ENCODE measurements at places on chromosomes 2 and 18.

DNA sequence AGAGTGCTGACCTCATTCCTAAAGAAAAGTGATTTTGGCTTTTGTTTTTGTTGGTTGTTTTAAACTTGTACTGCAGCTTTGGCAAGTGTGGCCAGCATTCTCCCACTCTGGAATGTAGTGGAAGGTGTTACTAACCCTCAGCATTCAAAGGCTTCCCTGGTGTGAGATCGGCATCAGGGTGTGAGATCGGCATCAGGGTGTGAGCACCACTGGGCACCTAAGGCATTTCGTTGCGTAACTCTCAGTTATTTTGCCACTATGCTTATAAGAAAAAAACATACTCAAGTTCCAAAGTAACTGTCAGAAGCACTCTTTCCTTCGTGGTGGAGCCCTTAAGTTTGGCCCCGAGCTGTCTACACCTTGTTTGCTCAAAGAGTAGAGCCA, 1.7 kb downstream of the CYBRD1 start:
- no peak for DNase-seq

DNA sequence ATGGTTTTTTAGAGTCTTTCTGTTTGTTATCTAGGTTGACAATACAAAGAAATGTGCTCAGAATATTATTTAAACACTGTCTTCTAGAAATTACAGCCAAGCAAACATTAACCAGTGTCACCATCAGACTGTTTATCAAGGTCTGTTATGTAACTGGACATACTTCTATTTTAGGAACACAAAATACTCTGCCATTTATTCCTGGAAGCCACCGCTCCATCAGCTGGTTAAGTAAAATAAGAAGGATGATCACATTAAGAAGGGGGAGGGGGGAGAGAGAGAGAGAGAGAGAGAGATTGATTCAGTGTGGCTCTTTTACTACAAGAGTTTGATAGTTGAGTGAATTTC, 47.9 kb downstream of the MBP start:
- DNase-seq, result no peak

DNA sequence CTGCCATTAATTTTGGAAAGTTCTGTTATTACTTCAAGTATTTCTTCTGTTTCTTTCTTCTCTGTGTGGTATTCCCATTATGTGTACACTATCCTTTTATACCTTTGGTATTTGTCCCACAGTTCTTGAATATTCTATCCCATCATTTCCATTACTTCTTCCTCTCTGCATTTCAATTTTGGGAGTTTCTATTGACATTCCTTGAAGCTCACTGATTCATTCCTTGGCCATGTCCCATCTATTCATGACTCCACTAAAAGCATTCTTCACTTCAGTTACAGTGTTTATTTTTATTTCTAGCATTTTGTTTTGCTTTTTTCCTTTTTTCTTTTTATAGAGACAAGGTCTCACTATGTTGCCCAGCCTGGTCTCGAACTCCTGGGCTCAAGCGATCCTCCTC, 30.3 kb downstream of the PROC start:
- no peak for DNase-seq

DNA sequence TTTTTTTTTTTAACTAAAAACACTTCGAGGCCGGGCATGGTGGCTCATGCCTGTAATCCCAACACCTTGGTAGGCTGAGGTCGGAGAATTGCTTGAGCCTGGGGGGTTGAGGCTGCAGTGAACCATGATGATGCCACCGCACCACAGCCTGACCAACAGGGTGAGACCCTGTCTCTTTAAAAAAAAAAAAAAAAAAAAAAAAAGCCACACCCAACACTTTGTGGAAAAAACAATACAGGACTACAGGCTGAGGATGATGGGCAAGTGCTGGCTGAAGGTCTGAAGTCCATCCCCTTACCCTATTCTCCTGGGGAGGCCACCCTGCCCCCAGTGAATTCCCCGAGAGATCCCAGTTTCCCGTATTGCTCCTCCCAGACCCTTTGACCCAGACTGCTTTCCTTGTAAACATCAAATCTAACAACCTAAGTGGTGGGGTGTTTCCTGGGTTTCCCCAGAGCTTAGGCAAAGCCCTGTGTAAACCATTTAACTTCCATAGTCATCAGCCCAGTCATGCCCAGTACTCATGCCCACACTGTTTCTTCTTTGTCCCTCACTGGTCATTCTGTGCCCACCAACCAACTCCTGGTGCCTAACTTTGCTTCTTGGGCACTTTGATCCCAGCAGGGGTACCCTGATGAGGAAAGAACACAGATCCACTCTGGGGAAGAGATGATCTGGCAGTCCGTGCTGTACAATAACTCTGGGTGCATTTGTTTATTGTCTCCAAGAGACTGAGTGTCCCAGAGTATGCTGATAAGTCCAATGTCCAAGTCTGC, 5.8 kb upstream of the TMEM37 start:
- no peak for DNase-seq

DNA sequence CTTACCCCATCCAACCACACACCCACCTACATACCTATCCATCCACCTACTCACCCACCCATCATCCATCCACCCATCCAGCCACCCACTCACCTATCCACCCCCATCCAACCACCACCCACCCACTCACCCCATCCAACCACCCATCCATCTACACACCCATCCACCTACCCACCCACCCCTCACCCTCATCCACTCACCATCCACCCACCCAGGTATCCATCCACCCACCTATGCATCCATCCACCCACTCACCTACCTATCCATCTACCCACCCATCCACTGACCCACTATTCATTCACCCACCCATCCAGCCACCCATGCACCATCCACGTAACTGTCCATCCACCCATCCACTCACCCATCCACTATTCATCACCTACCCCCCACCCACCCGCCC, 194.8 kb downstream of the EIPR1 start:
- no peak for DNase-seq

- no peak for DNase-seq
Measured at GRCh38 chr2:66317268-66317890, 117.5 kb upstream of the MEIS1 start.

DNA sequence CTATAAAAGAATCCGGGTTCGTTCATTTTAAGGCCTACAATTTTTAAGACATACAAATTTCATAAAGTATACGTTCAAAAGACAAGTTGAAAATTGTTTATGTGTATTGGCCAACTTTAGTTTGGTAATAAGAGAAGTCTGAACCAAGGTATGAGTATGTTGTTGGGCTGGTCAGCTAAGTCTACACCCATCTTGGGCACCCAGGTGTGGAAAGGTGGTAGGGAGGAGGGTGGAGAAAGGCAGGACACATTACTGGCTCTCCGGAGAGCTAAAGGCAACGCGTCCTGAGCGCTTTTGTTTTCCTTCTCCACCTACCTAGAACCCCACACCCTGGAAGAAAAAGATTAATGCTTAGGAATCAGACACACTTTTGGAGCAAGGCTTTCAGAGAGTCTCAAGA, 899 bp upstream of the PELI1 start:
- no peak for DNase-seq

- no peak for DNase-seq
Measured at GRCh38 chr2:71922499-71923142, 225.0 kb downstream of the CYP26B1 start.

DNA sequence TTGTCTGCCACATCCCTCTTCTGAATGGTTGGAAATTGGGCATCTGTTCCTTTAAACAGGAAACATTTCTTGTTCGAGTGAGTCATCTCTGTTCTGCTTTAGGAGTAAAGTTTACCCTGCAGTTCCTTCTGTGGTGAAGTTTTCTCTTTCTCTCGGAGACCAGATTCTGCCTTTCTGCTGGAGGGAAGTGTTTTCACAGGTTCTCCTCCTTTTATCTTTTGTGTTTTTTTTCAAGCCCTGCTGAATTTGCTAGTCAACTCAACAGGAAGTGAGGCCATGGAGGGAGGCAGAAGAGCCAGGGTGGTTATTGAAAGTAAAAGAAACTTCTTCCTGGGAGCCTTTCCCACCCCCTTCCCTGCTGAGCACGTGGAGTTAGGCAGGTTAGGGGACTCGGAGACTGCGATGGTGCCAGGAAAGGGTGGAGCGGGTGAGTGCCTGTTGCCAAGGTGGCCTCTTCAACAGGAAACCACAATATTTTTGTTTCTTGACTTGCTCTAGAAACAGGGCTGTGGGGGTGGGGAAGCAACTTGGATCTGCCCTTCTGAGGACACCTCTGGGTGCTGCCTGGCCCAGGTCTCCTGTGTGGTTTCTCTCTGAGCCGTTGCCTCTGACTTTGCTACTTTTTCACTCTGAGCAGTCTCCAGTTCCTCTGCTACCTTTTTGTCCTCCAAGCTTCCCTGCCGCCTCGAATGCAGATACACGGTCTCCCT, 2.2 kb upstream of the CASP8 start:
- DNase-seq, result no peak

GRCh38 chr2:128323555-128323931, 4.9 kb upstream of the HS6ST1 start:
- no peak for DNase-seq

GRCh38 chr2:220969348-220969747, 602.8 kb downstream of the EPHA4 start:
- no peak for DNase-seq

DNA sequence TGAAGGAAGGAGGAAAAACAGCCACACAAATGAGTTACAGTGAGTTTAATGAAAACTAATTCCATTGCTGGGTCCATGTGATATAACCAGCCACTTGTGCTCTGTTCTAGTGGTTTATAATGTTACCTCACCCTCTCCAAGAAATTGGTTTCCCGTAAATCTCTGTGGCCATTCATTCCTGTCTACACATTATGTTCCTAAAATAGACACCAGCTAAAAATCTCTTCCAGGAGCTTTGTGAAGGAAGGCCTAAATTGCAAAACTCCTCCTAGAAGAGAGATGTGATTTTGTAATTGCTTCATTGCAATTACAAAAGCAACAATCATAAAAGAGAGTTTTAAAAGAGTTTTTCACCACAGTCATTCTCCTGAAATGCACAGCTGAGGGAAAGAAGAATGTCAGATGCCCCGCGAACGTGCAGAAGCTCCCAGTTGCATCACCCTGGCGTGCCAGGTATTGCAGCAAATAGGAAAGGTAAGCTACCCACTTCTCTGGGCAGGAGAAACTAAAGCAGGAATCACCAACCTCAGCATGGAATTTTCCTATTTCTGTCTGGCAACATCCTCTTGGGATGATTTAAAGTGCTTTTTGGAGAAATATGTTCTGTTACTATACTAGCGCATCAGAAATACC, 1.7 kb downstream of the SCN1A start:
- no peak for DNase-seq

DNA sequence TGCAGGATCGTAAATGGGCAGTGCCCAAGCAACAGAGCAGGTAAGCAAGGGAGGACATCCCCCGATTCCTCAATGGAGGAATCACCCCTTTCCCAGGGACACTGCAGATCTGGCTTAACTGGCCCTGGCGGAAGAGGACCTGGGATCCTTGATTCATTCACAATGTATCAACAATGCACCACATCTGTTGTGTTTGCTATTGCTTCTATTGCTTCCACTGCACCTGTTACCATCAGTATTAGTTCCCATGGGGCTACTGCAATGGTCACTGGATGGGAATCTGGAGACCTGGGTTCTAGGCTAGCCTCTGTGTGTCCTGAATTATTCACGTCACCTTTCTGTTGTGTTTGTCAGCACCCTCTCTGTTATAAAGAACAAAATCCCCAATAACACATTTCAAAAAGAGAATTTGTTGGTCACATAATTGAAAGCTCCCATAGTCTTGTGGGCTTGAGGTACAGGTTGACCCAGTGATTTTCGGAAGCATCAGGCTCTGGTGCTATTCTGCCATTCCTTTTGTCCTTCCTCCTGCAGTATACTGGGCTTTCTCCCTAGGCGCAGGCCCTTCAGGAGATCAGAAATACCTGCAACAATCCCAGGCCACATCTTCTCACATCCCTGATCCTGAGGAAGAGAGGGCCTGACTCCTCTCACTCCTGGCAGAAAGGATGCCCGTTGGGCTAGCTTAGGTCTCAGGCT, 193.5 kb upstream of the GLI2 start:
- no peak for DNase-seq

DNA sequence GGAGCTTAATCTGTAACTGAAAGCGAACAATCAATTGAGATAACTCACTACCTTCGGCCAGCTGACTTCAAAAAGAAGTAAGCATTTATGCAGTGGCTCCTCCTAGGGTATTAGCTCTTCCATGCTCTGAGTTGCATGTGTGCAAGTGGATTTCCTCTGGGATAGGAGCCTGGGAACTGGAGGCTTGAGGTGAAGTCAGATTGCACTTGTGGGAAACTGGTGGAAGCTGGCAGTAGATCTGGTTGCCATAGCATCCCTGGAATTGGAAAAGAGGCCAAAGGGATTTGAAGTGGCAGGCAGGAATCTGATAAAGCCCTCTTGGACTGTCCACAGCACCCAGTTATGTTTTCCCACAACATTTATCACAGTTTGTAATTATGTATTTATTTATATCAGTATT, 50.6 kb upstream of the FMNL2 start:
- no peak for DNase-seq

- DNase-seq, result no peak
Measured at GRCh38 chr2:172091000-172091641, 5.8 kb downstream of the DLX1 start.

- DNase-seq, result no peak
Measured at GRCh38 chr18:31950583-31950982, 7.7 kb upstream of the TRAPPC8 start.

- DNase-seq, result no peak
Measured at GRCh38 chr2:229137639-229138038, 133.4 kb downstream of the PID1 start.

DNA sequence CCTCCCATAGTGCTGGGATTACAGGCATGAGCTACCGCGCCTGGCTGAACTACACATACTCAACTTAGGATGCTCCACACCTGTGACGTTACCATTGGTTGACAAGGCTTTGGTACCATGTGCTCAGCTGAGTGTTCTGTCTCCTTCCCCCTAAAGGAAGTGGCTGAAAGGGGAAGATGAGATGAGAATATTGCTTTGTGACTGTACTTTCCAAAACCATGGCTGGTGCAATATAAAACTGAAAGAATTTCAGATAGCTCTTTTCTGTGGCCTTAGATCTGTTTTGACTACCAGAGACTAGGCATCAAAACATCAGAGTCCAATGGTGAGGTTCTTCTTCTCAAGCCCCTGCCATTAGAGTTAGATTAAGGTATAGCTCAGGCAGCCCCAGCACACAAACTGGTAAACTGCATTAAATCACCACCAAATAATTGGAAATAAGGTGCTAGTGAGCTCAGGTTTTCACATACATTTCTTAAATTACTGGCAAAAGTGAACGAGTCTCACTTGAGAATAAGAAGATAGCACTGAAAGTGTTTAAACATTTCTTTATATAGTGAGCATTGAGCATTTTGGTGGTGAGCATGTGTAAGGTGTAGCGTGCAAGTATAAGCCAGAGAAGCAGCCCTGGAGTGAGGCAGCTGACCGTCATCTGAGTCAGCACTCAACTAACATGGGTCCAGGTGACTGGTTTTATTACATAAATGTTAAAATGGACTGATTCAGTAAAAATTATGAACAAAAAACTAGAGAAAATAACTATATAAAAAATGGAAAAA, 113.5 kb upstream of the FZD5 start:
- DNase-seq, result no peak

Measured in WTC11 (cell line).